Stimulated activated CD4-positive, alpha-beta T cell treated with anti-CD3 and anti-CD28 coated beads, Interleukin-1b, Interleukin-23, amount 100 ng/mL, for 1 hour (primary cell): ENCODE measurements at places on chromosomes 6 and 20.
A peak's percentile ranks its signal among the peaks of the same experiment; 100 is the strongest.

GRCh38 chr6:109705258-109705657 is 14.2 kb downstream of the FIG4 start:
- DNase-seq, result peak; percentile 42

GRCh38 chr6:48213076-48213788 is 102.2 kb upstream of the PTCHD4 start:
- DNase-seq, result no peak

- no peak for DNase-seq
Measured at GRCh38 chr6:37507077-37507476, 7.4 kb upstream of the CCDC167 start.

DNA sequence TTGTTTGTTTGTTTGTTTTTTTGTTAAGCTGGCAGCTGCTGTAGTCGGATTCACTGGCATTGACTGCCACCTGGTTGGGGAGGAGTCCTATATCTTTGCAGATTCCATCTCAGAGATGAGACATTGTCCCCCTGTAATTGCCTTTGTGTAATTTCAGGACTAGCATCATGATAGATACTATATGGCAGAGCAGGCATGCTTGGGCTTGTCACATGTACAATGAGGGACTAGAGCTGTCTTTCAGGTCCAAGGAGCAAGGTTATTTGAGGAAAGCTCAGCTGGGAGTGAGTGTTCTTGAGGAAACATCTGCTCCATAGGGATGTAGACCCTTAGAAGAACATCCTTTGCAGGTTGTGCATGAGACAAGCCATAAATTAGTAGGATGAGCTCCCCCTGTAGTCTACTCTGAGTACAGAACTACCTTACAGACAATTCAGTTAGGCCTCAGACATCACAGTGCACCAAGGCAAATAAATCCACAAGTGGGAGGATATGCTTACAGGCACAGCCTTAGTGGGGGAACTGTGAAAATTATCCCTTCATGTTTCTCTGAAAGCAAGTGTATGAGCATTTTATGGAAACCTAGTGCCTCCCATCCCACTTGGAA is 62.1 kb downstream of the BMP2 start:
- no peak for DNase-seq

DNA sequence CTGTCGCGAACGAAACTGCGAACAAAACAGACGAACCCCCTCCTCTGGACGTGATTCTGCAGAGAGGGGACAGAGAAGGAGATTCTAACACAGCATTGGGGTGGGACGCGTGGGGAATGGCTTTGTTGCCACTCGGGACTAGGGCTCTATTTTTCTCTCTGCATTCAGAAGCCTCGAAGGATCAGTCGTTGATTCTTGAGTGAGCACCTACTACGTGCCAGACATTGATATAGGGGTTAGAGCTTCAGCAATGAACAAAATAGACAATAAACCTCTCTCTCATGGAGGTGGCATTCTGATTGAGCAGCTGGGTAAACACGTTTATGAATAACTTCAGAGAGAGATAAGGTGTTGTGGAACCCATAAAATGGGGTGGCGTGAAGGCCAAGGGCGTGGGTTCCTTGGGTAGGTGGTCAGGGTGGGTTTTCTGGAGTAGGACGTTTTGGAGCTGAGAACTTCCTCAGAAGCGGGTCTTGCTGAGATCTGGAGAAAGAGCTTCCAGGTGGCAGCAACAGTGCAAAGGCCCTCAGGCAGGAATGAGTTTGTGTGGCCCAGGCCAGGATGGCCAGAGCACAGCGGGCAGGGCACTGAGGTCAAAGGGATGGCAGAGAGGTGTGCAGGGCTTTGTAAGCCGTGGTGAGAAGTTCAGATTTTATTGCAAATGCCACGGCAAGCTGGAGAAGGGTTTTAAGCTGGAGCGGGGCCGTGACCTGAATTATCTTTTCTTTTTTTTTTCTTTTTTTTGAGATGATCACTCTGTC is 884 bp downstream of the SLC2A10 start:
- no peak for DNase-seq

DNA sequence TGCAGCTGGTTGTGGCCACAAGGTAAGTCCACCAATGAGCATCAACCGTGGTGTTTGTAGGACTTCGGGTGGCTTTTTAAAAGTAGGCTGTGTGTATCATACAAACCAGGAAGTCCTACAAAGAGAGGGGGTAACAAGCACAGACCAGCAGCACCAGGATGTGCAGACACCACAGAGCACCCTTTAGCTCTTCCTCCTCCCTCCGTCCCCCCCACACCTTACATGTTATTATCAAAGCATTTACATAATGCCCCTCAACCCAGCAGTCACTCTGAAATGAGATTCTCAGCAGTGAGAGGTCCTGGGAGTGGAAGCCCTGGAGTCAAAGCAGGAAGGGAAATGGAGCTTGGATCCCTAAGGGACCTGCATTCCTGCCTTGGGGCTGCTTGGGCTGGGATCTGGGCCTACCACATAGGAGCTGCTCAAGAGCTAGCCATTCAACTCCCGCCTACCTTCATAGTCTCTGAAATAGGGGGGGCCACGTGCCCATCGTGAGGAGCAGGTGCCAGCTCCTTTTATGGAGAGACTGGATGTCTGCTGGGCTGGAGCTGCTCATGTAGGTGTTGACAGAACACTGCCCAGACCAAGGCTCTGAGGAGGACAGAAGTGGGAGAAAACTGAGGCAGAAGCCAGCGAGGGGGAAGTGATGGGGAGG is 90.6 kb downstream of the PSMB1 start:
- no peak for DNase-seq

DNA sequence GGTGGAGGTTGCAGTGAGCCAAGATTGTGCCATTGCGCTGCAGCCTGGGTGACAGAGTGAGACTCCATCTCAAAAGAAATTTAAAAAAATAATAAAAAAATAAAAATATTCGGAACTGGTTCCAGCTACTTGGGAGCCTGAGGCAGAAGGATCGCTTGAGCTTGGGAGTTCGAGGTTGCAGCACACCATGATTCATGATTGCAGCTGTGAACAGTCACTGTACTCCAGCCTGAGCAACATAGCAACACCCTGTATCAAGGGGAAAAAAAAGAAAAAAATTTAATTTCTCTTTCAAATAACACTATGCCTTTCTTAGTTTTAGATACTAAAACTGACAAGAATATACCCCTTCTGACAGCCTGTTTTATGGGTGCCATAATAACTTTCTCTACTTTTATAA is 10.5 kb downstream of the KDM1B start:
- DNase-seq, result no peak

- DNase-seq, result no peak
Measured at GRCh38 chr6:76506808-76507207, 434.3 kb upstream of the IMPG1 start.

DNA sequence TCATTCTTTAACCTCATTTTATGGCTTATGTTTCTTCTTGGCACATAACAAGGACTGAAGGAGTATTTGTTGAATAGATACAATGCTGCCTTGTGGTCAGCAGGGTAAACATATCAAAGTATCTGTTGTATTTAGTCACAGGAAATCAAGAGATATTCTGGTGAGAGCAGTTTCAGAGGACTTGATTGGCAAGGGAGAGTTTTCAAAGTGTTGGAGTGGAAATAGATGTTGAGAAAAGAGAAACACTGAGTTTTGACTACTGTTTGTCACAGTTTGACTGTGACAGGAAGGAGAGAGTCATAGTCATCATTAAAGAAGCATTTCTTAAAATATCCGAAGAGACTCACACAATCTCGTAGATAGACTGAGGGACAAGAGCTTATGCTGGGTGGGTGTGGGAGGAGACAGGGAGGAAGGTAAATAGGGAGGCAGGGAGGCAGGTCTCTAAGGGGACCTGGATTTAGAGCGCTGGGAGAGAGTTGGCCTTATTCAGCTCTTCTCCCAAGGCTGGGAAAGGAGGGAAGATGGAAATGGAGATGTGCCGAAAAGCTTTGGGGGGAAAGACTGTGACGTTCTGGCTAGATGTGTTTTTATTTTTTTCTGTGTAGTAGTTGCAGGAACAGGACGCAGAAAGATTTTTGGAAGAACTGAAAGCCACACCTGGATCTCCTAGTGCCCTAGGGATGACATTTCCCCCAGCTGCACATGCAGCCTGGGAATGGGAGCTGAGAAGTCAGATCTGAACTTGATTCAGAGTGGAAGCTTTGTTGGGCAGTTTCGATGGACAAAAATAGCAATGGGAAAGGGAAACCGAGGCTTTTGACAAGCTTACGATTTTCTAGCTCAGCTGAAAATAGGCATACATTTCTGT is 65.0 kb upstream of the IFNGR1 start:
- no peak for DNase-seq

DNA sequence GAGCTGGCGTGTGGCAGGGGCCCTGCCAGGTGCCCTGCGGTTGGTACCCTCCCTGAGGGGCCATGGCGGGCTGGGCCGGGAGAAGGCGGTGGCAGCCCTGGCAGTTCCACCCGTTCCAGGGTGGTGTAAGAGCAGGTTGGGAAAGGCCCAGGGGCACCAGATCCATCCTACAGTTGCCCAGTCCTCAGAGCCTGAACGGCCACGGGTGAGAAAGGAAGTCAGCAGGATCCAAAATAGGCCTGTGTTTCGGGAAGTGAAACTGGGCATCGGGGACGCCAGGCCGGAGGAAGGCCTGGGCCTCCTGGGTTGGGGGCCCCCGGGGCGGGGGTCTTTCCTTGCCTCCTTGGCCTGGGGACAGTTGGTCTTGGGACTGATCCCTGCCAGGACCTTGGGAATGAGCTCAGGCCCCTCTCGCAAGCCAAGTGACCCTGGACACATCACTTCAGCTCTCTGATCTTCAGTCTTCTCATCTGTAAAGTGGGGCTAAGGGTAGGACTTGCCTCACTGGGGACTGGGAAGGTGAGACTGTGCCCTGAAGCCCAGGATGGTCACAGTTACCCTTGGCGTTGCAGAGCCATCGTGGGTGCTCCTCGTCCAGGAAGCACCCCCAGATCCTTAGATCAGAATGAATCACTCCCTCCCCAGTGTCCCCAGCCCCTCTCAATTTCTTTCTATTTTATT is 18.1 kb upstream of the NOL4L start:
- DNase-seq, result no peak

GRCh38 chr6:8236956-8237355 is 134.6 kb upstream of the EEF1E1 start:
- no peak for DNase-seq

- DNase-seq, result peak; percentile 76
Measured at GRCh38 chr6:149317644-149318571, at the start of gene TAB2. Gene TAB2 (plus strand): TSS chr6:149317712. CDS start chr6:149369998, 52,286 bp downstream.

DNA sequence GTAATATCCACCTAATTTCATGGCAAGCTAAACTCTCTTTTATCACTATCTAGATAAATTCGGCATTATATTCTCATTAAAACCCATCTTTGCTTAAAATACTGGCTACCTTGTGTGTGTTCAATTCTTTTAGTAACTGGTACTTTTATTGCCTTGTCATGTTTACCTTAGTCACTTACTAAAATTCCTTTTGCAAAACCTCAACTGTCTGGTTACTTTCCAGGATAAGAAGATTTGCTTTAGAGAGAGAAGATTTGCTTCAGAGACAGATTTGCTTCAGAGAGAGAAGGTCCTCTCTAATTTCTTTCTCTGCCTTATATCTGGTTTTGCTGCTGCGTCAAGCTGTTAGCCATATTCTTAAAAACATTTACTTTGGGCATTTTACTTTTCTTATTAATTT is 151.5 kb upstream of the MLIP start:
- no peak for DNase-seq

- no peak for DNase-seq
Measured at GRCh38 chr6:10555625-10556309, 34.6 kb downstream of the GCNT2 start.

- no peak for DNase-seq
Measured at GRCh38 chr6:135251498-135252441, 70.7 kb downstream of the MYB start.

DNA sequence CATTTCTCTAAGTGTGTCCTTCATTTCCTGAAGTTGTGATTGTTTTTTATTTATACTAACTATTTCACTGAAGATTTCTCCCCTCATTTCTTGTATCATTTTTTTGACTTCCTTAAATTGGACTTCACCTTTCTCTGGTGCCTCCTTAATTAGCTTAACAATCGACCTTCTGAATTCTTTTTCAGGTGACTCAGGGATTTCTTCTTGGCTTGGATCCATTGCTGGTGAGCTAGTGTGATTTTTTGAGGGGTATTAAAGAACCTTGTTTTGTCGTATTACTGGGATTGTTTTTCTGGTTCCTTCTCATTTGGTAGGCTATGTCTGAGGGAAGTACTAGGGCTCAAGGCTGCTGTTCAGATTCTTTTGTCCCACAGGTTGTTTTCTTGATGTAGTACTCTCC is 92.8 kb downstream of the ESR1 start:
- DNase-seq, result no peak

GRCh38 chr6:38686270-38687042 is 16.5 kb downstream of the GLO1 start:
- no peak for DNase-seq

DNA sequence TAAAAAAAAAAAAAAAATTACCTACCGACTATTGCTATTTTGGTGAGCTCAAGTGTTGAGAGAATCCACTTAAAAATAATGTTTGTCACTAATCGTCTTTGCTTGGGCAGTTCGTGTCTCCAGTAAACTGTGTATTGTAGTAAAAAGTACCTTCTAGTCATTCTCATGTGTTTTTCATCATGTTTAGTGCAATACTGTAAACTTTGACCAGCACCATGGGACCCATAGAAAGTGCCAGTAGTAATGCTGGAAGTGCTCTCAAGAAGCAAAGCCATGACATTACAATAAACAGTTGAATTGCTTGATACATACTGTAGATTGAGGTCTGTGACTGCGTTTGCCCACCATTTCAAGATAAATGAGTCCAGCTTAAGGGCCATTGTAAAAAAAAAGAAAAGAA is 395.2 kb downstream of the BCKDHB start:
- DNase-seq, result no peak

GRCh38 chr6:140354296-140354695 is 979.8 kb upstream of the CITED2 start:
- no peak for DNase-seq

GRCh38 chr20:63002511-63002910 is 4.3 kb downstream of the BHLHE23 start:
- no peak for DNase-seq

DNA sequence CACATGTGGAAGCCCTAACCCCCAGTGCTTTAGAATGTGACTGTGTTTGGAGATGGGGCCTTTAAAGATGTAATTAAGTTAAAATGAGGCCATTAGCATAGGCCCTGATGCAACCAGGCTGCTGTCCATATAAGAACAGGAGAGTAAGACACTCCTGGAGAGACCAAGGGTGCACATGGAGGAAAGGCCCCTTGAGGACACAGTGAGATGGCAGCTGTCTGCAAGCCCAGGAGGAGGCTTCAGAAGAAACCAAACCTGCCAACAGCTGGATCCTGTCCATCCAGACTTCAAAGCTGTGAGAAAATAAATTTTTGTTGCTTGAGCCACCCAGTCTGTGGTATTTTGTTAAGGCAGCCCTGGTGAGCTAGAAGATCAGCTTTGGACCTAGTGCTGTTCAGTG is 16.8 kb upstream of the SNRPB2 start:
- DNase-seq, result no peak

DNA sequence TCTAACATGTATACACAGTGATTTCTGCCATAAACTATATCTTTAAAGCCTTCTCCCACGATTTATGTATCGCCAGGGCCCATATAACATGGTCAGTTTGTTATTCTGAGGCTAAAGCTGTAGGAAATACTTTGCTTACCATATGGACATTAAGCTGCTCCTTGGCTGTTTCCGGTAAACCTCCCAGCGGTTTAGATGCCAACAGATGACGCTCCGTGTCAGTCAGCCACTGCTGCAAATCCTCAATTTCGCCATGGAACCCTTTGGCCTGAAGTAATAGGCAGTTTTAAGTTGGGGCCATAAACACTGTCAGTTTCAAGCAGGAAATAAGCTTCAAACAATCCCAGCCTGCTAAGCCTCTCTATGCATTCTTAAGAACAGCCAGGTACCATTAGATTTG is 145.4 kb downstream of the DST start:
- DNase-seq, result no peak
